Activated CD4-positive, alpha-beta T cell treated with anti-CD3 and anti-CD28 coated beads, Interleukin-2, amount 50 U/mL, for 24 hours (primary cell): ENCODE measurements at places on chromosomes 1 and 21.

DNA sequence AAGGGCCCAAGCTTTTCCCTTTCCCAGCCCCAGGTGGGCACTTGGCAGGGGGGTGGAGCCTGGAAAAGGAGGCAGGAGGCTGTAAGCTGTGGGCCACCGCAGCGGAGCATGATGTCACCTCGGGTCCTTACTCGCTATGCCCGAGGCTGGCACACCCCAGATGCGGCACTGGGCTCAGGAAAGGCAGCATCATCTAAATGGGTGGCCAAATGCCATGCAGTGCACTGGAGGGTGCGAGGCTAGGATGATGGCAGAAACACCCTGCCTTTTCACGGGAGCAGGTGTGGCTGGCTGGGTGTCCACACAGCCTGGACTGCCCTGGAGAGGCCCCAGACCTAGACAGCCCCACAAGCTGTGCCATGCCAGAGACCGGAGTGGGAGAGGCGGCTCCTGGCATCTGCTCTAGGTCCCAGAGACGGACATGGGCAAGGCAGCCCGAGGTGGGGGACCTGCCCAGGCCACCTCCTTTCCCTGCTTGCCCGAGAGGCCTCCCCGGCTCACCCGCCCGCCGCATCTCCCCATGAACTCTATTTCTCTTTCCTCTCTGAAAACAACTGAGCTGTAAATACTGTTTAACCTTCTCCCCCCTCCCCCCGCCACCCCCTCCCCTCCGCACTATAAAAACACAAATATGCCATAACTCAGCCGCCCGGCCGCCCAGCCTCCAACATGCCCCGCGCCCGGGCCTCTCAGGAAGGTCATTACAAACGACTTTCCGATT is 124.7 kb downstream of the CASZ1 start:
- no peak for DNase-seq

GRCh38 chr1:186662752-186663151 is 17.5 kb downstream of the PTGS2 start:
- DNase-seq: no peak

DNA sequence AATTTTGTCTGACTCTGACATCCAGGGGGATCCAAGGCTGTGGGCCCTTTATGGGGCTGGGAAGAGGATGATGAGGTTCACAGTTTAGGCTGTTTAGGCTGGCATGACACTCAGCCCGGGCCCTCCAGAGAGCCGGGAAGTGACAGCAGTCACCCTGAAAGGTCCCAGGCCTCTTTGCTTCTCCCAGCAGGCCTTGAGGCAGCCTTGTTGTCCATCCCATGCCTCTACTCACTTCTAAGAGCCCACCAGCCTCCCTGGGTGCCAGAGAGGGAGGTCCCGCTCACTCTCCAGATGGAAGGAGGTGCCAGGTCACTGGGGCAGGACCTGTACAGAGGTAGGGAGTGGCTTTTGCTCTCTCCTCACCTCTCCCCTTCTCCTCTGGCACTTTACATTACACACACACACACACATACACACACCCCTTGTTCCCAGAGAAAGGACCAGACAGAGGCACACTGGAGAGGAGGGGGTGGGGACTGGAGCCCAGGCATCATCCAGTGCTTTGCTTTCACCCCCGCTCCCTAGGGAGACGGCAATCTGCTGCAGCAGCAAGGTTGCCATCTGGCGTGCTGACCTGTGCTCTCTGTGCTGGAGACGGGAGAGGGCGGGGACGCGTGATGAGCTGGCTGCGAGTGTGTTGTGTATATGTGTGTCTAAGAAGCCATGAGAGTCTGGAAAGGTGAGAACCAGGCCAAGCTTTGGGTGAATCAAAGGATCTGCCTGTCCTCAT is 4.6 kb downstream of the KLHDC8A start:
- DNase-seq: no peak

DNA sequence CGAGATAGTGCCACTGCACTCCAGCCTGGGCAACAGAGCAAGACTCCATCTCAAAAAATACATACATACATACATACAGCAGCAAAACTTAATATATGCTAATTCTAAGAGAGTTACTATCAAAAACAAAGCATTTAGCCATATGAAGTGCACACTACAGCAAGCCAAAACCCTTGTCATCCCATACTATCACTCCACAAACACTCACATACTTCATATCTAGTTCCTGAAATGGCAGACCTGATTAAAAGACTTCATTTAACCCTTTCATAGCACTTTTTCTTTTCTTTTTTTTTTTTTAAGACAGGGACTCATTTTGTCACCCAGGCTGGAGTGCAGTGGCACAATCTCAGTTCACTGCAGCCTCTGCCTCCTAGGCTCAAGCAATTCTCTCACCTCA is 65.6 kb downstream of the COP1 start:
- DNase-seq: no peak

- DNase-seq: no peak
These were observed 78.9 kb downstream of the CD247 start for GRCh38 chr1:167439301-167439988.

- DNase-seq: no peak
These were observed 56.2 kb downstream of the NTNG1 start for GRCh38 chr1:107196973-107197562.

GRCh38 chr1:67675800-67676199 is 9.2 kb upstream of the GADD45A start:
- DNase-seq: no peak

GRCh38 chr1:109501644-109502363 is 7.7 kb downstream of the AMIGO1 start:
- no peak for DNase-seq

DNA sequence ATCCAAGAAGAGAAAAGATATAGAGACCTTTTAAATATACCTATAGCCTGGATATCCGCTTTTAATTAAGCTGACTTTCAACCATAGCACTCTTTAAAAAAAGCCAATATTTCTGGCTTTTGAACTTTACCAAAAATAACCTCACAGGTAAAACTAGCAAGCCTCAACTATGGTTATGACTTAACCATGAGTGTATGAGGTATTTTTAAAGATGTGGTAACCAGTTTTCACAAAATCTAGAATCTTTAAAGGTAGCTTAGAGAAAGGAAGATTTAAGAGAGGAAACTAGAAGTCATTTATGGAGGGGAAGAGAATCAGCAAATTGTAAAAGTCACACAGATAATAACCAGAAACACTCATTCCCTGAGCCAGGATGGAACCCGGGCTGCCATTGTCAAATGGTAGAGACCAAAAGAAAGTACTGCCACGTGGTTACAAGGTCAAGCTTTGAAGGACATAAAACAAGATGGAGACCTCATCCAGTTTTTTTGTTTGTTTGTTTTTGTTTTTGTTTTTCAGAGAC is 288.4 kb upstream of the RGS18 start:
- DNase-seq: no peak

DNA sequence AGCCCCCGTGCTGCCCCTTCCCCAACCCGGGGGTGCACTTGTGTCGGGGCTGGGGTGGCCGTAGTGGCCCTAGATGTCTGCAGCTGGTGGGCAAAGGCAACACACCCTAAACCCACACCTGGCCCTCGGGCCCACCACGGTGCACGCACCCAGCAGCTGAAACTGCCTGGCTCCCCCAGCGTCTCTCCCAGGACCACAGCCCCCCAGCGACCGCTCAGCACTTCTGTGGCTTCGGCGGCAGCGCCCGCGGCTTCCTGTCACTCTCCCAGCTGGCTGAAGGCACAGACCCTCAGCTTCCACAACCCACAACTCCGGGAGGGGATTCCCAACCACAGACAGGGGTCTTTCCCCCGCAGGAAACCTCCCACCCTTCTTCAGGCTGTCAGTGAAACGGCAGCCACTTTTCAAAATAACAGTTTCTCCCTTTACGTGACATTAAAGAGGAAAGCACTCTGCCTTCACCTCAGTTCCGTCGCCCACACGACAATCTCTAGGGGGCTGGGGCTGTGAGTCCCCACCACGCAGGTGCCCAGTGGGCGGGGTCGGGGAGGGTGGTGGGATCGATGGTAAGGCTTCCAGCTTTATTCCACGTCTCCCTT is 40.7 kb upstream of the COL6A2 start:
- peak; percentile 26 for DNase-seq

DNA sequence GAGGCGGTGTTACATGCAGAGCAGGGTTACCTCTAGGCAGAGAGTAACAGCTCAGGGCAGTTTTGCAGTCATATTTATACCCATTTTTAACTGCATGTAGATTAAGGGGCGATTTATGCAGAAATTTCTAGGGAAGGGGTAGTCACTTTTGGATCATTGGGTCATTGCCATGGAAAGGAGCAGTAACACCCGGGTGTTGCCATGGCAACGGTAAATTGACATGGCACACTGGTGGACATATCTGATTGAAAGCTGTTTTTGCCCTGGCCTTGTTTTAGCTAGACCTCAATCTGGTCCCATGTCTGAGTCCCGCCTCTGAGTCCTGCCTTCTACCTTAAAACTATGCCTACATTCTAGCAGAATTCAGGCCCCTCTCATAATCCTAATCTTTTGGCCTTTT is 11.8 kb upstream of the USP1 start:
- no peak for DNase-seq

DNA sequence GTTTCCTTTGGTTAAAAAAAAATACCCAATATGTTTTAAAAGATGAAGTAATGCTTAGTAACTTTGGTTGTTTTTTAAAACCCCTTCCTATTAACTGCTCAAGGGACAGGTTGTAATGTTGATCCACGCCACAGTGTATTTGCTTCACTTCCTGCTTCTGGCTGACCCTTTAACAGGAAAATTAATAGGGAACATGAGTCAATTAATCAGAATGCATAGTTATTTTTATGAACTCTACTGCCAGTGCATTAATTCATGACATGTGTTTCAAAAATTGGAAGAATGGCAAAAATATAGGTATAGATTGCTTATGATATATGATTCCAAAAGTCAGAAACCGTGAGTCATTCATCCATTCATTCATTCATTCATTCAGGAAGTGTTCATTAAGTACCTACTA is 204.8 kb downstream of the SETD4 start:
- DNase-seq: no peak

DNA sequence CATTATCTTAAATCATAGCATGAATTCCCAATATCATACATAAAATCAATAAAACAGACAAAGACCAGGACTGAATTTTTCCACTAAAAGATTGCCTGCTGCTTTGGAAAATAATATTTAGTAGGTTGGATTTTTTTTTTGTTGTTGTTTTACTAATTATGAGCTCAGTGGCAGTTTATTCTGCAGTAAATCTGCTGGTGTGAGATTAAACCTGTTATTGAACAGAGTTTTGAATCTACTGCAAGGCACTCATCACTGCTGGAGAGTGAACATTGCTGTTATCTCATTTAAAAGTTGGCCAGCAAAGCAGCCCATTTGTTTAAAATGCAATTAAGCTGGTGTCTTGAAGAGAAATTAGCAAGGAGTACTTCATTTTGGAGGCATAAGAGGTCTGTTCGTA is 986.1 kb downstream of the ADGRL2 start:
- DNase-seq: no peak

GRCh38 chr1:37746806-37747205 is 18.1 kb downstream of the EPHA10 start:
- no peak for DNase-seq

DNA sequence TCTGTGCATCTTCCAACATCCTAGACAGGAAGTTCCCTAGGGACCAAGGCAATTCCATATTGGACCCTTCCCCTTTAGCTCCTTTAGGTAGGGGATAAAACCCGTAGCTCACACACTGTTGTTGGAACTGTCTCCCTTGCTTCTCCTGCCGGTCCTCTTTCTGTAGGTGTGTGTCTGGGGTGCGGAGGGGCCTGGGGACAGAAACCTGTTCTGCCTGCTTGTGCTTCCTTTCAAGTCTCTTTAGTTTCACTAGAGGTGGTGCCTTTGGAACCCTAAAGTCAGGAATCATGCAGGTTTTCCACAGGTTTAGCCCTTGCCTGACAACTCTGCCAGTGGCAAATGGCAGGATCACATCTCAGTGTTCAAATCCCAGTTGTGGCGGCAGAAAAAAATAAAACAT is 74.6 kb upstream of the PTGFRN start:
- DNase-seq: no peak

DNA sequence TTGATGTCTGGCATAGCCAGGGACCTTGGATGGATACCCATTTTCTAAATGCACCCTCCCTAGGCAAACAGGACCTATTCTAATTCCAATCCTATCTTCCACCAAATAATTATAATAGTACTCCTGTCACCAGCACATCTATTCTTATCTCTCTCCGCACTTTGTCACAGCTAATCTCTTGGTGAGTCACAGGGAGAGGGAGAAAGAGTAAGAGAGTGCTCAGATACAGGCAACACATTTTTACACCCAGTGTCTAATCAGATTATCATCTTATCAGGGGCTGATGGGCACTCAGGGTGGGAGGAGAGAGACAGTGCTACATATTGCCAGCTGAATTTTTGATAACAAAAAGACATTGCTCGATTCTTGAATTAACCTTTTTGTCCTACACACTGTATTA is 275.0 kb upstream of the BEND5 start:
- no peak for DNase-seq

GRCh38 chr1:28428012-28428411 is 58.5 kb downstream of the PHACTR4 start:
- DNase-seq: no peak

GRCh38 chr1:100344774-100345173 is 7.5 kb upstream of the CDC14A start:
- DNase-seq: no peak

- no peak for DNase-seq
These were observed 45.3 kb upstream of the CRB1 start for GRCh38 chr1:197222780-197223179.

DNA sequence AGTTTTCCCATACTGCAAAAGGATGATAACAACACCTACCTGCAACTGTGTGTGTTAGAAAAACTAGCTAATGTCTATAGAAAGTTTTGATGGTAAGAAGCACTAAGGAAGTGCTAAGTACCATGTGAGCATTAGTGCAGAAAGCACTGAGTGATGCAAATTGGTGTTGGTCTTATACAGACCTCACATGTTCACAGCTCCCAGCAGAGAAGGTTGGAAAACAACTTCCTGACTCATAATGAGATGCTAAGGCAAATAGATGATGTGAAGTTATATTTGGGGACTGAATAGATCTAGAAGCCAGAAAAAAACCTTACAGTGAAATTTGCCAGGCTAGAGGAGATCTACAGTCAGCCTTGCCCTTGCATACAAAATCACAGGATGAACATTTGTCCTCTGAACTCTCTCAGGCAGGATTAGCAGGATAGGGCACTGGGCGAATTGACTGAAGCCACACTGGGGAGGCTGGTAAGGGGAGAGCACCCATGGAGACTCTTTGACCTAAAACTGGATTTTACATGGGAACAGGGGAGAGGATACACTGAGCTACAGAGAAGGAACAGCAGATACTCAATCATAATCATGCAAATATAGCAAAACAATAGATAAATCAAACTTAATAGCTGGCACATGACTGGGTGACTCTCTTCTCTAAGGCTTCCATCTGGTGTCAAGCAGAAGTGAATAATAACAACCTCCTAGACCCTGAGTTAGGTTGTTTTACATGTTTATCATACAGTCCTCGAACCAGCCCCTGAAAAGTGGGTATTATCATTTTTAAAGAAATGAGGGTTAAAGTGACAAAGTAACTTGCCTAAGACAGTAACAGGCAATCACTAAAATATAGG is 61.3 kb downstream of the ASTN1 start:
- no peak for DNase-seq

GRCh38 chr21:44442266-44443125 is 12.8 kb upstream of the LRRC3 start:
- DNase-seq: no peak
